Thymus (tissue), 14 donors: ENCODE measurements at places on chromosomes 4 and X.

DNA sequence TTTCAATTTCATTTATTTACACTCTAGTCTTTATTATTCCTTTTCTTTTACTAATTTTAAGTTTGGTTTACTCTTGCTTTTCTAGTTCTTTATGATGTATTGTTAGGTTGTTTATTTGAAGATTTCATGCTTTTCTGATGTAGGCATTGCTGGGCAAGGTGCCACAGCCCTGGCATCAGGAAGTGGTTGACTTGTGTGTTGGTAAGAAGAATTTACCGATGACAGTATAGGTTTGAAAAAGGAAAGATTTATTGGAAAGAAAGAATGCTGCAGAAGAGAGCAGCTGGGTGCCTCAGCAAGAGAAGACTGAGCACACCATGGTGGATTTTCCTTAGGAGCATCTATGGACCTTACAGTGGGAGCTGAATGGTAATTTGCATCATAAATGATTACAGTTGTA lies 153.2 kb downstream of the KLF8 start:
- no peak for DNase-seq

DNA sequence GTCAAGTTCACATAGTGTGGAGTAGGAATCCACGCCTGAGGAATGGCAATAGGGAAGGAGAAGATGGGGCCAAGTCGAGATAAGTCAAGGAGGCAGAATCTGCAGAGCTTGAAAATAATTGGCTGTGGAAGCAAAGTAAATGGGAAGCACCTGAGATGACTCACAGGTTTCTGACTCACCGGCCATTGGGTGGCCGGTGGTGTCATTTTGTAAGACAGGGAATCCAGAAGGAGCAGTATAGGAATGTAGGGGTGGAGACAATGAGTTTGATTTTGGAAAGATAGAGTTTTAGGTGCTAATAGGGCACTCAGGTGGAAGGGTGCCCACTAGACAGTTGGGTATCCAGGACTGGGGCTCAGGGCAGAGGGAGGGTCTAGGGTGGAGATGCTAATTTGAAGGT lies 201.0 kb upstream of the MAMLD1 start:
- no peak for DNase-seq

- DNase-seq, result no peak
Measured at GRCh38 chr4:137601934-137602333, 69.6 kb upstream of the PCDH18 start.

- no peak for DNase-seq
Measured at GRCh38 chrX:135547767-135548166, 27.3 kb downstream of the INTS6L start.

- no peak for DNase-seq
Measured at GRCh38 chrX:1322393-1322792, 14.2 kb upstream of the IL3RA start.

DNA sequence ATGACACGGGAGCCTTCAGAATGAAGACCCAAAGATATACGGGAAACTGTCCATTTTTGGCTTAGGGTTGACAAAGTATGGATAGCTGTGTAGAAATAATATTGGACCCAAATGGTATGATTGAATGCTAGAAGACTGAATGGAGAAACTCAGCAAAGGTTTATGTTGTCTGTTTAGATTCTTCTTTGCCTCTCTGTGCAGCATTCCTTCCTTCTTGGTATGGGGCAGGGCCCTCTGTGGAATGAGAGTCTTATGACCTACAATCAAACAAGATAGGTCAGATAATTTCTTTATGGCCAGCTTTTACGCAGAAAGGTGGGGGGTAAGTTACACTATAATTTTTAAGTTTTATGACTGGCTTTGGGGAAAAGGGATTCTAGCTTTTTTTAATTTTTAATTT lies 124.3 kb downstream of the PCDH10 start:
- DNase-seq, result no peak

- DNase-seq, result peak; percentile 10
Measured at GRCh38 chrX:124862301-124862700, 457.4 kb upstream of the TEX13C start.

- DNase-seq, result peak; percentile 52
Measured at GRCh38 chr4:104491481-104492182, 3.1 kb downstream of the CXXC4 start.

DNA sequence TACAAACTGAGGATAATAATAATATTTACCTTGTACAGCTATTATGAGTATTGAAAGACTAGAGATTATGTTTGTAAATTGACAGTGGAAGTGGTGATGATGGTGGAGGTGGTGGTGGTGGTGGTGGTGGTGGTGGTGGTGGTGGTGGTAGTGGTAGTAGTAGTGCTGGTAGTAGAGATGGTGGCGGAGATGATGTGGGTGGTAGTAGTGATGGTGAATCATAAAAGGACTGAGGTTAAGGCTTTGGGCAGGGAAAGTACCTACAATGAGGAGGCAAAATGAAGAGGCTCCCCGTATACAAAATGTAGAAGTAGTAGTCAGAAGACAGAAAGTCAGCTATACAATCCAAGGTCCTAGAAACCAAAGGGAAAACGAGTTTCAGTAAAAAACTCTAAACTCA lies 214.1 kb downstream of the BCOR start:
- no peak for DNase-seq

GRCh38 chrX:114006664-114007063 lies 577.2 kb upstream of the HTR2C start:
- DNase-seq, result no peak

DNA sequence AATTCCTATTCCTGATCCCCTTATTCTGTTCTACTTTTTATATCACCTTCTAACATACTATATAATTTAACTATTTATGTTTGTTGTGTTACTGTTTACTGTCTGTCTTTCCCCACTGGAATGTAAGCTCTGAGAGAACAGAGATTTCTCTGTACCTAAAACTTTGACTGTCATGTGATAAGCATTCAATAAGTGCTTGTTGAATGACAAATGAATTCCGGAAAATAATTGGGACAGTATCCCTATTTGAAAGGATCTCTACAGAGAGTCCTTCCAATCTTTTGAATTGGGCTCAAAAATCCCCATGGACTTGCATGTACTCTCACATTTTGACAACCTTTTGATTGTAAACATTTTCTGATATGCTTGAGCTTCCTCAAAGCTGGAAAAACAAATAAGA lies 1.6 kb upstream of the MMGT1 start:
- no peak for DNase-seq

DNA sequence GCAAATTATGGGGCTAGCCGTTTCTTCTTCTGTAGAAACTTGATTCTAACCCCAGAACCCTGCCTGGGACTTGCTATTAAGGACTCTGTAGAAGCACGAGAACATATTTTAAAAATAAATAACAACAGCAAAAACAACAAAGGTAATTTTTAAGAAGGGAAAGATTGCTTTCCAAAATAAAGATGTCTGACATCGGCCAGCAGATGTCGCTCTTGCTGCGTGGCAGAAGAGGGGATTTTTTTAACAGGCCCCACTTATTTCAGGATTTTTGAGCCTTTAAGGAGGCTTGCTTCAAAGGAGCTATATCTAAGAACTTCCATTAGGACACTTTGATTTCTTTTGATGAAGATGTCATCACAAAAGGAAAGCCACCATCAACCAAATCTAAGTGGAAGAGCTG lies 62.8 kb upstream of the EGFL6 start:
- DNase-seq, result peak; percentile 56
